ENCODE measurements at places on chromosomes 7 and 10.

GRCh38 chr10:24825551-24825950 is 101.9 kb upstream of the ARHGAP21 start:
- H3K27ac ChIP-seq: no peak overlapping the region
- no peak for DNase-seq
- H3K4me1 ChIP-seq: peaks cover 2% of the 10 kb centered on the region
- no peaks in the 10 kb centered on the region for H3K36me3 ChIP-seq
- H3K27me3 ChIP-seq: no peaks in the 10 kb centered on the region

DNA sequence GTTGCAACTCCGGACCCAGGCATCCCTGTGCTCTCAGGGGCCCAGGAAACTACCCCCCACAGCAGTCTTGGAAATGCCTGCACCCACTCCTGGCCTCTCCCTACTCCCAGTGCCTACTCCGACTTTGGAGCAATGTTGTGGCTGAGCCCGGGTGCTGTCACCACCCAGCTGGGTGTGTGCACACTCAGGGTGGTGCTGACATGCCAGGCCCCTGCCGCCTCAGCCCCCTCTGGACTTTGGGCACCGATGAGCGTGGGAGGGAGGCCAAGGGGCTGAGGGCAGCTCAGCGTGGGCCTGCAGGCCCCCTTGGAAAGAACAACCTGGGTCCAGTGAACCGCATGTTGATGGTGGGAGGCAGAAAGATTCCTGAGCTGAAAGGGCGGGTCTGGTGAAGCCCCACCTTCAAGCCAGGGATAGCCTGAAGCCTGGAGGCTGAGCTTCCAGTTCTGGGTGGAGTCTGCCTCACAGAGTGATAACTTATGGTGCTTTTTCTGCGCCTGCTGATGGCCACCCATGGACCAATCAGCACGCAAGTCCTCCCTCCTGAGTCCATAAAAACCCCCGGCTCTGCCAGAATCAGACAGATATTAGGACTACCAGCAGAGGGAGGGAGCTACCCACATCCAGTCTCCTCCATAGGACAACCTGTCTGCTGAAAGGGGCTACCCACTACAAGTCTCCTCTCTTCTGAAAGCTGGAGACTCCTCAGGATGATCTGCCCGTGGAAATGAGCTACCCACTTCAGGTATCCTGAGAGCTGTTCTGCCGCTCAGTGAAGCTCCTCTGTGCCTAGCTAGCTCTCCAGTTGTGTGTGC is 380.4 kb upstream of the SORCS1 start:
- no peaks in the 10 kb centered on the region for H3K27me3 ChIP-seq
- no peak overlapping the region for H3K4me3 ChIP-seq
- DNase-seq: no peak
- H3K4me1 ChIP-seq: no peaks in the 10 kb centered on the region
- no peak overlapping the region for H3K27ac ChIP-seq

GRCh38 chr7:120108376-120108775 is 164.6 kb upstream of the KCND2 start:
- no peak overlapping the region for H3K4me3 ChIP-seq
- H3K27ac ChIP-seq: no peak overlapping the region
- no peaks in the 10 kb centered on the region for H3K4me1 ChIP-seq
- no peak for DNase-seq

- DNase-seq: no peak
- no peaks in the 10 kb centered on the region for H3K4me1 ChIP-seq
- H3K27ac ChIP-seq: no peak overlapping the region
- H3K4me3 ChIP-seq: no peak overlapping the region
Observed at GRCh38 chr7:30787486-30787885, 16.3 kb downstream of the MINDY4 start.

DNA sequence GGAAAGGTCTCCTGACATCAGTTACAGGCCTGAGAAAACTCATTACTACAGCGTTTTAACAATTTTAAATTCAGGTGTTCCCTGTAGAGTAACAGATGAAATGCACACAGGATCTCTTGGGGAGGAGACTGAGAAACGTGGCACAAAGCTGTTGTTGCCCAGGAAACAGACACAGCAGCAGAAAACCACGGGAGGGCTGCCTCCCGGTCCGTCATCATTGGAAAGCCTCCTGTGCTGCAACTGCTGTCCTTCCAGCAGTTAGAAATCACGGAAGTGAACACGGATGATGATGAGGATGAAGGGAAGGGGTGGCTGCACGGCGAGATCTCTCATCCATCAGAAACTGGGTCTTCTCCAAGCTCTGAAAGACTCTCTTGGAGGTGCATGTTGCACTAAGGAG is 94.6 kb upstream of the RNF32 start:
- H3K36me3 ChIP-seq: no peaks in the 10 kb centered on the region
- no peak overlapping the region for H3K4me3 ChIP-seq
- H3K4me1 ChIP-seq: no peaks in the 10 kb centered on the region
- H3K27me3 ChIP-seq: peaks cover 9% of the 10 kb centered on the region

GRCh38 chr7:101172005-101172853 is 6.9 kb upstream of the VGF start:
- H3K4me1 ChIP-seq: peaks cover 49% of the 10 kb centered on the region
- DNase-seq: peak; percentile 26
- H3K27me3 ChIP-seq: peaks cover 73% of the 10 kb centered on the region
- no peak overlapping the region for H3K27ac ChIP-seq
- H3K36me3 ChIP-seq: no peaks in the 10 kb centered on the region

GRCh38 chr10:102752934-102753664 is 9.4 kb downstream of the WBP1L start:
- H3K36me3 ChIP-seq: peaks cover 33% of the 10 kb centered on the region
- no peak for DNase-seq
- peaks cover 49% of the 10 kb centered on the region for H3K4me1 ChIP-seq
- no peak overlapping the region for H3K4me3 ChIP-seq

- peaks cover 65% of the 10 kb centered on the region for H3K36me3 ChIP-seq
- H3K27ac ChIP-seq: peak within 1 kb of the TSS; percentile 100
- peak; percentile 90 for DNase-seq
- H3K4me3 ChIP-seq: peak within 1 kb of the TSS; percentile 99
- no peaks in the 10 kb centered on the region for H3K27me3 ChIP-seq
- H3K4me1 ChIP-seq: peaks cover 51% of the 10 kb centered on the region
Observed at GRCh38 chr7:26201247-26202018, at the start of gene CBX3. Gene CBX3 (plus strand): TSS chr7:26201745. CDS start chr7:26202999, 1,254 bp downstream.

GRCh38 chr10:78267598-78267997 is 233.9 kb downstream of the RPS24 start:
- no peak overlapping the region for H3K27ac ChIP-seq
- no peak for DNase-seq
- no peak overlapping the region for H3K4me3 ChIP-seq
- H3K4me1 ChIP-seq: no peaks in the 10 kb centered on the region

- no peak for DNase-seq
- no peak overlapping the region for H3K4me3 ChIP-seq
- no peaks in the 10 kb centered on the region for H3K4me1 ChIP-seq
- H3K27ac ChIP-seq: no peak overlapping the region
- no peaks in the 10 kb centered on the region for H3K27me3 ChIP-seq
Observed at GRCh38 chr10:73841526-73842285, 30.3 kb upstream of the NDST2 start.

DNA sequence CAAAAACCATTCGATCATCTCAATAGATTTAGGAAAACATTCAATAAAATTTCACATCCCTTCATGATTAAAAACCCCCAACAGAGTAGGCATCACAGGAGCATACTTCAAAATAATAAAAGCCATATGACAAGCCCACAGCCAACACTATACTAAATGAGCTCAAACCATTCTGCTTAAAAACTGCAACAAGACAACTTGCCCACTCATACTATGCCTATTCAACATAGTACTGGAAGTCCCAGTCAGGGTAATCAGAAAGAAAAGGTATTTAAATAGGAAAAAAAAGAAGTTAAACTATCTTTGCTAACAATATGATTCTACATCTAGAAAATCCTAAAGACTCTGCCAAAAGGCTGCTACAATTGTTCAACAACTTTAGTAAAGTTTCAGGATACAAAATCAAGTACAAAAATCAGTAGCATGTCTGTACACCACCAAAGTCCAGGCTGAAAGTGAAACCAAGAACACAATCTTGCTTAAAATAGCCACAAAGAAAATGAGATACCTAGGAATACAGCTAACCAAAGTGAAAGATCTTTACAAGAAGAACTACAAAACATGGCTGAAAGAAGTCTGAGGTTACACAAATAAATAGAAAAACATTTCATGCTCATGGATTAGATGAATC is 882.6 kb downstream of the GRM8 start:
- no peaks in the 10 kb centered on the region for H3K27me3 ChIP-seq
- H3K4me1 ChIP-seq: no peaks in the 10 kb centered on the region
- H3K36me3 ChIP-seq: no peaks in the 10 kb centered on the region
- no peak for DNase-seq

GRCh38 chr7:12444785-12445184 is 41.1 kb upstream of the VWDE start:
- no peaks in the 10 kb centered on the region for H3K4me1 ChIP-seq
- DNase-seq: no peak
- H3K27ac ChIP-seq: no peak overlapping the region
- H3K4me3 ChIP-seq: no peak overlapping the region
- H3K27me3 ChIP-seq: no peaks in the 10 kb centered on the region

DNA sequence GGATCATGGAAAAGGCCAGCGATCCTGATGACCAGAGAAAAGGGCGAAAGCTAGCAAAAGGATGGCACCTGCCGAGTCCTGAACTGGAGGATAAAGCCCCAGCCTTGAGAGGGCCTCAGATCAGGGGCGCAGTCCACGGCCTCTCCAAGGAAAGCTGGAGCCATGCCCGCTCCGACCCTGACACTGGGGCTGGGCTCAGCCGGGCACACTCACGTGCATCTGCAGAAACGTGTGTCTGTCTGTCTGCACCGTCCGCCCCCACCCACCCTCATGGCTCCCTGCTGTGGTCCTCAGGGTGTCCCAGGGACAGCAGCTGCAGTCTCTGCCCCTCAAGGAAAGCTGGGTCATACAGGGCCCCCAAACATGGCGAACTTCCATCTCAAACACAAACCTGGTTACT is 200.5 kb downstream of the TCERG1L start:
- H3K27me3 ChIP-seq: no peaks in the 10 kb centered on the region
- no peak overlapping the region for H3K27ac ChIP-seq
- H3K4me3 ChIP-seq: no peak overlapping the region
- no peaks in the 10 kb centered on the region for H3K36me3 ChIP-seq
- no peak for DNase-seq

GRCh38 chr7:47720141-47720906 is 138.4 kb upstream of the TNS3 start:
- no peaks in the 10 kb centered on the region for H3K36me3 ChIP-seq
- H3K27ac ChIP-seq: peak overlapping the region; percentile 71
- no peak for DNase-seq
- no peaks in the 10 kb centered on the region for H3K27me3 ChIP-seq

- no peak for DNase-seq
- no peak overlapping the region for H3K4me3 ChIP-seq
- H3K36me3 ChIP-seq: no peaks in the 10 kb centered on the region
- no peak overlapping the region for H3K27ac ChIP-seq
Observed at GRCh38 chr10:27393961-27394360, 110.1 kb upstream of the RAB18 start.

DNA sequence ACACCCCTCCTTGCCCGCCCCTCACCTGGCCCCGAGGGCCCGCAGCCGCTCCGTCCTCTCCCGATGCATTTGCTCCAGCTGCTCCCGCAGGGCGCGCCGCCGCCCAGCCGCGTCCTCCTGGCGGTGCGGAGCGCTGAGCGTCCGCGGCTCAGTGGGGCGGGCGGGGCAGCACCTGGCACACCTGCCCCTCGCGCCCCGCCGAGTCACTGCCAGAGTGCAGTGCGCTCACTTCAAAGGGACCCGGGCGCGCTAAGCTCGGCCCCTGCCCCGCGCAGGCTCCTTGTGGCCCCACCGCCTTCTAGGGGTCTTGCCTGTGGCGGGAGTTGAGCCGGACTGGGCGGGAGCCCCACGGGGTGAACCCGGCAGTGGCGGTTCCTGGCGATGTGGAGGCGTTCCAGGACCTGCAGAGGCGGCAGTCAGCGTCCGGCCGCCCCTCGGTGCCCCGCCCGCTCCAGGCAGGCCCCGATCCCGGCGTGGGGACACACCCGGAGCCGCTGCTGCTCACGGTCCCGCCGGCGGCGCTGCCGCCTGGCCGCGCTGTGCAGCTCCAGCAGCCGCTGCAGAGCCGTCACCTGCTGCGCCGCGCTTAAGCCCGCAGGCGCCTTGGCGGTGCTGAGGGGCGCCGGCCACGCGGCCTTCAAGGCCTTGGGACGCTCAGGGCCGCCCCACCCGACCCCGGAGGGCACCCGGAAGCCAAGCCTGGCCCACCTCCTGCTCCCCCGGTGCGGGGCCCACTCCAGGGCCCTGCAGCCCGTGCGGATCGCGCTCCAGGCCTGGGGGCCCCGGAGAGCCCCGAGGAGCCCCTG is 6.7 kb downstream of the ATP6V1F start:
- H3K36me3 ChIP-seq: peaks cover 27% of the 10 kb centered on the region
- no peak overlapping the region for H3K27ac ChIP-seq
- H3K27me3 ChIP-seq: peaks cover 8% of the 10 kb centered on the region
- peak overlapping the region; percentile 62 for H3K4me3 ChIP-seq
- DNase-seq: peak; percentile 46

All from activated B cell treated with CpG ODN at 0.5 μM for 24 hours (primary cell).